ENCODE measurements at places on chromosomes 7 and 10. TPM values are rescaled to one million over a fixed set of nuclear protein-coding genes. Genes with fewer than 3 reads are reported as not detected.

Gene MYL10
- not detected for total RNA-seq

Gene AQP1
- 2.8 TPM for total RNA-seq

Gene HUS1
- 28.6 TPM for total RNA-seq

Gene UCN3
- not detected for total RNA-seq

Gene SLC26A4
- 0.65 TPM for total RNA-seq

Gene LRMDA
- total RNA-seq: 3.6 TPM

Gene ESYT2
- 105 TPM for total RNA-seq
